Sigmoid colon (tissue), 7 donors: ENCODE measurements at places on chromosomes 6 and 20. TPM values are rescaled to one million over a fixed set of nuclear protein-coding genes. Genes with fewer than 3 reads are reported as not detected.

- no peak for DNase-seq
These were observed 28.1 kb downstream of the SPDEF start for GRCh38 chr6:34527751-34528670.

DNA sequence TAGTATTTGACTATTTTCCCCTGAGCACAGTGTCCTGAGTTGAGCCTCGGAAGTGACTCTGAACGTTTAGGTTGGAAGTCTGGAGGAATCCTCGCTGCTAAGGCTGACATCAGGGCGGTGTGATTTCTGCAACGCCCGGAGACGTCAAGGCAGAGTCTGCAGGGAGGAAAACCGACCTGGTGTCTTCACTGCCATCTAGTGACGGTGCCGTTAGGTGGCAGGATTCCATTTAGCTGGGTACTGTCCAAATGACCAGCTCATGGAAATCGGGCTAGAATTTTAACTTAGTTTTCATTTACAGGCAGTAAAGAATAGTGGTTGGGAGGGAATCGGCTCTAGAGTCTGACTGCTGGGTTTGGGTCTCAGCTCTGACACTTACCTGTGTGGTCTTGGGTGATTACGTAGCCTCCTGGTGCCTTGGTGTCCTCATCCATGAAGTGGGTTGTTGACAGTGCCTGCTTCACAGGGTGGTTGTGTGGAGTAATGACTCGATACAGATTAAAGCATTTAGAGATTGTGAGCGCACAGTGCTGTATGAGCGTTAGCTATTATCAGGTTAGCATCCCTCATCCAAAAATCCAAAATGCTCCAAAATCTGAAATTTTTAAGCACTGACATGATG, 35.0 kb downstream of the FOXF2 start:
- peak; percentile 75 for DNase-seq

DNA sequence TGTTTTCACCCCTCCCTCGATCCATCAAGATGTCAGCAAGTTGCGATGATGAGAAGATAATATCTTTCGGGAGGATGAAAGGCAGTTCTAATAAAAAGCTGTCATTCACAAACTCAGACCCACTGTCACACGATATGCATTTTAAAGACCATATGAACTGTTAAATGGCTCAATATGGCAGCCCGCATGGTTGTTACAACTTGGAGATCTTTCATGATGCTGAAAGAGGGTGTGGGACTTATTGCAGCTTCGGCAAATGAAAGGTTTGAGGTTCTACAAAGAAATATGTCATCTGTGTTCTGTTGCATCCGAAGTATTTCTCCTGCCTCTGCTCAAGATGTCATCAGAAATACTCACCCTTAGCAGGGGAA, 128.5 kb downstream of the CDH4 start:
- DNase-seq: no peak

The TXLNB gene
- total RNA-seq: 0.95 TPM

DNA sequence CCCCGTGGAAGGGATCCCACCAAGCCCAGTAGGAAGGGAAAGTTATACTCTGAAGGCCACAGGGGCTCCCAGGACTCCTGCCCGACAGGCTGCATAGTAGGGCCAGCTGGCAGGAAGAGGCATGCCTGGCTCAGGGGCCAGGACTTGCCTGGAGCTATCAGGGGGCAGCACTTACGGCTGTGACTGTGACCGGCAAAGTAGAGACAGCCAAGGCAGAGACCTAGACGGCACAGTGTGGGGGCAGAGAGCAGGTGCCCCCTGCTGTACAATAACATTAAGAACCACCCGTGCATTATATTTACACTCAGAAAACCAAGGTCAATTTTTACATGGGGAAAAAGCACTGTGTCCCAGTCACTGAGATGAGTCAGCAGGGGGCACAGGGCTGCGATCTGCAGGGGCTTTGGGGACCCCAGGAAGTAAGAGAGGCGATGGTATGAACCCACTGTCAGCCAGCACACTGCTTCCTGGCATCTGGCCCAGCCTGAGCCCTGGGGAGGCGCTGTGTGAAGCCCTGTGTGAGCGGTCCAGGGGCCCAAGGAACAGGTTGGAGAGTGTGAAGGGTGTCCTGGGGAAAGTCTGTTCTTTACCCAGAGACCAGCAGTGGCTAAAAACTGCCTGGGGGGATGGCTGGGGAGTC, 9.9 kb downstream of the CCDC167 start:
- DNase-seq: peak; percentile 61

- no peak for DNase-seq
These were observed 763 bp downstream of the TMEM14A start for GRCh38 chr6:52671676-52672075.

DNA sequence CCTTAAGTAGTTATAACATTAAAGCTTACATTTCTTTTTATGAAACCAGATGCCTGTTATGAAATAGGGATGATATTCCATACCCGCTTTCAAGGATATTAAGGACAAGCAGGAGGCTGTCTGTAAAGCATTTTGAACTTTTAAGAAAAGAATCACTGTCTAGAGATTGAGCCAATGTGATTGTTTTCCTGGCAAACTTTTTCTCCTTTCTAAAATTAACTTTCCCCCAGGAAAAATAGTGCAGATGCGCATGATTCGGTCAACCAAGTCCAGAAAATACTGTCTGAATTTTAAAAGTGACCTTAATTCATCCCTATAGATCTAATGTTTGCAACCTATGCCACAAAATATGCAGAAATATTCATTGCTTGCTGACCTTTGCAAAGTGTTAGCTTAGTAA, 15.1 kb upstream of the DEK start:
- DNase-seq: no peak

- DNase-seq: no peak
These were observed 332.9 kb downstream of the COL12A1 start for GRCh38 chr6:74872754-74873476.

GRCh38 chr6:136108361-136108945, 141.7 kb downstream of the MTFR2 start:
- no peak for DNase-seq

The CALHM5 gene
- 2.1 TPM for total RNA-seq

DNA sequence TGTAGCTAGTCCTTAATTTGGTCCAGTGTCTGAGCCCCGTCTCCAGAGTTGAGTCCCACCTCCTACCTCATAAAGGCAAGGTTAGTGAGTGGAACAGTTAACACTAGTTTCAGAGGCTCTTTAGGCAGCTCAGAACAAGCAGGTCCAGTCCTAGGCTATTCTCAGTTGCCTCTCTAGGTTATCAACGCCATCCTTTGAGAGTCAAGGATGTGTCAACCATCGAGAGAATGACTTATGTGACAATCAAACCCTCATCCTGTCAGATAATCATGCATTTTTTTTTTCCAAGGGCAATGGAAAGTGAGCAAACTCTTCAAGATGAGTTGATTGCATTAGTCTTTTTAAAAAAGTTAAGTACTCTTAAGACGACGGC, 64.0 kb upstream of the TXNDC5 start:
- no peak for DNase-seq

The ZNF165 gene
- total RNA-seq: 0.28 TPM

The PLA2G7 gene
- not detected for total RNA-seq

The BMP7 gene
- 5.4 TPM for total RNA-seq

DNA sequence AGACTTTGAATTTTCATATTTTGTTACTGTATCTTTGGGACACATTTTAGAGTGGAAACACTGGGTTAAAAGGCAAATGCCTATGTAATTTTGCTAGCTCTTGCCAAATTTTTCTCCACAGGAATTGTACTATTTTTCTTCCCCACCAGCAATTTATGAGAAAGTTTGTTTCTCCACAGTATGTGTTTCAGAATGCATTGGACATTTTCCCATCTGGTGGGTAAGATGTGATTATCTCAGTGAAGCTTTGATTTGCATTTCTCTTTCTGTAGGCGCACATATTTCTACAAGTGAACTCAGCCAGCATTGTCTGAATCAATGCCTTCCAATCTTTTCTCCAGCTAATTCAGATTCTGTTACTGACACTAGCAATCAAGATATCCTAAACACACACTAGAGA, 157.8 kb downstream of the RCAN2 start:
- no peak for DNase-seq

DNA sequence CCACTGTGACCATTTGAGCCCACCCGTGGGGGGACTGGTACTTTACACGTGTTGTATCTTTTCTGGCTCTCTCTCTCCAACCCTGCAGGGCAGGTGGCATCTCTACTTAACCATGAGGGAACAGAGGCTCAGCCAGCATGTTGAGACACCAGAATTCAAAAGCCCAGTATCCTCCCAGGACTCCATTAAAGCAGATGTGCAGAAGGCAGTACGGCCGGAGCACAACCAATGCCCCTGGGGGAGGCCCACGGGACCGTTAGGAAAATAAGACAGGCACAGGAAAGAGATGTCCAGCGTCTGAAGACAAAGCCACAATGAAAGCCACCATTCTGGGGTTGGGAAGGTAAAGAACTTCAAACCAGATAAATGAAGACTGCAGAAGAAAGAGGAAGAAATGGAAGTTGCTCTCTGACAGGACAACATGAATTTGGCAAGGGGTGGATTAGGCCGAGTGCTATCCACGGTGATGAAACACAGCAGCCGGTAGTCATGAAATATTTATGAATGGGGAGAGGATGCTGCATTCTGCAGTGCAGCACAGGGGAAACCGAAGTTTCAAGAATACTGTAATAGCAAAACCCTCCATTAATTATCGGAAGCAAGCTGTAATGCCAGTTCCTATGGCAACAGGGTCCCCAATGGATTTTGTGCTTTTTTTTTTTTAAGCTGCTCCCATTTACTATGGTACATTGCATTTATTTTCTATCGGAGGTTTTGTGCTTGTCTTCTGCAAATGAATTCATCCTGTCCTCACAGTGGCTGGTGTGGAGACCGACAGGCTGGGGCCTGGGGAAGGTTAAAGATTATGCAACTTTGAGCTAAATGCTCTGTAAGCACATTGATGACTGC, 179.4 kb downstream of the NRN1 start:
- DNase-seq: no peak

DNA sequence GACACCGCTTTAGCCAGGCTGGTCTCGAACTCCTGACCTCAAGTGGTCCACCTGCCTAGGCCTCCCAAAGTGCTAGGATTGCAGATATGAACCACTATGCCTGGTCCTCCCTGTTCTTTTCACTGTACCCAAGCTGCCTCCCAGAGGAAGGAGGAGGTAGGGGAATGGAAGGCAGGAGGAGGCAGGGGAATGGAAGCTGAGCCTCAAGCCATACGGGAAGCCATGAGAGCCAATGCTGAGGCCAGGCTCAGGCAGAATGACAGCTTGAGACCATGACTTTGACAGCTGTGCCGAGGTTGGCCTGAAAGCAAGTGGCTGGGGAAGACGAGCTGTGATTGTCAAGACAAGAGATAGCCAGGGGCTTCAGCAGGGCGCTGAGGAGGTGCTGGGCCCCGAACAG, 13.6 kb upstream of the ZNF335 start:
- peak; percentile 56 for DNase-seq

- no peak for DNase-seq
These were observed 59.1 kb upstream of the SUPT3H start for GRCh38 chr6:45436544-45437438.

The KCNK16 gene
- not detected for total RNA-seq

- no peak for DNase-seq
These were observed 192.7 kb upstream of the SLC35B3 start for GRCh38 chr6:8628063-8628462.

The SNAP25 gene
- 5.1 TPM for total RNA-seq

GRCh38 chr6:137056121-137056880, 11.5 kb upstream of the IL20RA start:
- DNase-seq: no peak

DNA sequence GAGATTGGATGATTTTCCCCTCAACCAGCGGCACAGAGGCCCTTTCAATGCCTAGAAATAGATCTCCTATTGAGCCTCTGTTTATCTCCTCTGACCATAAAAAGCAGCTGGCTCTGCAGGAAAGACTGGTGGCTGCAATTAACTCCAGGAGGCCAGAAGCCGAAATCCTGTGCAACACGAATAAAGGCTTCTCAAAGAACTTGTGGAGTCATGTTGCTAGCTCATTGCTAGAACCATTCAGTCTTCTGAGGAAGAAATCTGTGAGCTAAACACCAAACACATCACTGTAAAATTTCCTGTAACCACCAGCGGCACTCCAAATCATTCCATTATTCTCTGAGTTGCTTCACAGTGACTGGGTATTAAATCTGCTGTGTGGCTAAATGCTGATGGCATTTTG, 49.1 kb upstream of the TPD52L1 start:
- DNase-seq: no peak

- no peak for DNase-seq
These were observed 72.8 kb downstream of the SMOC2 start for GRCh38 chr6:168513766-168514165.

DNA sequence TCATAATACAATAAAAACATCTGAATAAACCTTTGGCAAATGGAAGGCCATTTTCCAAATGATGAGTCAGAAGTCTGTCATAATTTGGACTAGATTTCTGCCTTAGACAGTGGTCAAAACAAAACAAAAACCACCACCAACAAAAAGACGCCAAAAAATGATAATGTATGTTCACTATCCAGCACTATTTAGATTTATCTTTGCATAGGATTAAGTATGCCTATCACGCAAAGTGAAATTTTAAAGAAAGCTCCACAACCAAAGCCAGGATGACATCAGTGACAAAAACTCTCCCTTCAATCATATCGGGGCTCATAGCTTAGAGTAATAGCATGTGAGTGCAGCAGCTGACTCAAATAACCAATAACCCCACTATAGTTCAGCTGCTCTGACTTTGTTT, 201.9 kb downstream of the MOXD1 start:
- DNase-seq: no peak

DNA sequence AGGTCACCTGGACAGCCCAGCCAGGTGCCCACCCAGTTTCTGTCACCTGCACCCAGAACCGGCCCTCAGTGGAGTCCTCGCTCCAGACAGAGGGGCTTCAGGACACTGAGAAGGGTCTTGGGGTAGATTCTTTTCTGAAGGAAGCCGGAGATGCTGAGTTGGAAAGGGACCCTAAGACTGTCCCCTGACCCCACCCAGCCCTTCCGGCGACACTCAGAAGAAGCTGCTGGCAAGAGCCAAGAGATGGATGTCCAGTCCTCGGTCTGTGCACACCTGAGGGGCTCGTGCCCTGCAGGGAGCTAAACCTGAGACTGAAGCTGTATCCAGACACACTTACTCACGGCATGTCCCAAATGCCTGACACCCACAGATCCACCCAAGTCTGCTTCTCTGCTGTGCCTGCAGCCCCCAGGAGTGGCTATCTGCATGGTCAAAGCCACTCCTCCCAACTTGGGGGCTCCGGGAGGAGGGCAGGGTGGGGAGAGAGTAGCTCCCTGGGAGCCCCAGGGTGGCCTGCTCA, 20.2 kb downstream of the NTSR1 start:
- DNase-seq: peak; percentile 59

DNA sequence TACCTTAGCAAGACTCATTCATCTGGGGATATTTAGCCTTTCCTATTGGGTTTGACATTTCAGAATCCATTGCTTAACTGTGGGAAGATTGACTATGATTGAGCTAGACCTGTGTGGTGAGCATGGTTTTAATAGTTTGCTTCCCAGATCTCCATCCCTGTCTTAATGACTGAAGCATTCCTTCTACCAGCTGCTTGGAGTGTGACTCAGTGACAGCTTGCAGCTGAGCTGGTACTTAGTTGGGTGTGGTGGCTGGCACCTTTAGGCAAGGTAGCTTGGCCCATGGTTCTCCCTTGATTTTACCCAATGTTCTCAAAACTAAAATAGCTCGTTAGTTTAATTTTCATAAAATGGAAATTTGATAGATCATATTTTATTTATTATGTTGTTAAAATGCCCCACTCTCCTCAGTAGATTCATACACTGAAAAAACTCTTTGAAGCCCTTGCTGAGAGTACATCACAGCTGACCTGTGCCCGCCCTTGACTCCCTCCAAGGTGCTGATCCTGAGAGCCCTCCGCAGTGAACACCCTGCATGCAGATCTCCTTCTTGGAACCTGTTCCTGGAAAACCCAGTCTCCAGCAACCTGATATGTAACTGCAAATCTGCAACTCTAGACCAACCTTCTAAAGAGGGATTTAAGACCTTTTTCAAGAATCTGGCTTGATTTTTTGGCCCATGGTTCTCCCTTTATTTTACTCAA, 19.1 kb downstream of the DOK5 start:
- DNase-seq: no peak
